Inflammatory macrophage treated with lipopolysaccharide for 1 hour (primary cell): ENCODE measurements at places on chromosomes 6 and 20.

- DNase-seq: no peak
These were observed 166.8 kb downstream of the SAMD5 start for GRCh38 chr6:147675281-147675680.

GRCh38 chr20:56631318-56631989 is 2.3 kb downstream of the TFAP2C start:
- no peak for DNase-seq

DNA sequence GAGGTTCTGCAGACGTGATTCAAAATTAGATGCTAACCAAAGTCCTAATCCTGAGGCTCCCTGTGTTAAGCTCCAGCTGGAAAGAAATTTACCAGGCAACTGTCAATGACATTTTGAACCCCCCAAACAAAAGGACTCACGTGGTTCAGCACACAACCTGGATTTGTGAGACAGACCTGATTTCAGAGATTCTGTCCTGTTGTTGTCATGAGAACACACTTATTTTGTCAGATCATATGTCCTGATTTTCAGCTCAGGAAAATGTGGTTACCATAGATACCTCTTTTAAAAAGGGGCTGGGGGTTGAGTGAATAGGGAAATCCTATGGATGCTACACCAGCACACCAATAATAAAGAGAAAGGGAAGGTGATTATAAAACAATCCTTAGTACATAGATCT is 61.6 kb downstream of the MTFR2 start:
- no peak for DNase-seq

GRCh38 chr20:35542990-35543389 is 1.1 kb downstream of the ERGIC3 start:
- no peak for DNase-seq

DNA sequence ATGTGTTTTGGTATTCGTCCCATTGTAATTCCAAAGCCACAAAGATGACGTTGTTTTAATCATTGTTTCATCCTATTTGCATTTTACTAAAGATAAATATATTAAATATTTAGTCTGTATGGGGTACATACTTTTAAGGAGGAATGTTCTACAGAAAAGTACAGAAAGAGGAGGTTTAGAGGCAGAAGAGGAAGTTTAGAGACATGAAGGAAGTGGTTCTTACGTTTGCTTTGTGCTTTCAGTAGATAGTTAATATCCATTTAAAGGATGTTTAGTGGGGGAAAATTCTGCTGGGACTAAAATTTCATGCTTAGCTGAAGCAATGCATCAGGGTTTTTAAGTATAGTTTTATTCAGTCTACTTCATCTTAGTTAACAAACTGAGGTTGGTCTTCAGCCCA is 116.6 kb downstream of the CRYBG1 start:
- no peak for DNase-seq

DNA sequence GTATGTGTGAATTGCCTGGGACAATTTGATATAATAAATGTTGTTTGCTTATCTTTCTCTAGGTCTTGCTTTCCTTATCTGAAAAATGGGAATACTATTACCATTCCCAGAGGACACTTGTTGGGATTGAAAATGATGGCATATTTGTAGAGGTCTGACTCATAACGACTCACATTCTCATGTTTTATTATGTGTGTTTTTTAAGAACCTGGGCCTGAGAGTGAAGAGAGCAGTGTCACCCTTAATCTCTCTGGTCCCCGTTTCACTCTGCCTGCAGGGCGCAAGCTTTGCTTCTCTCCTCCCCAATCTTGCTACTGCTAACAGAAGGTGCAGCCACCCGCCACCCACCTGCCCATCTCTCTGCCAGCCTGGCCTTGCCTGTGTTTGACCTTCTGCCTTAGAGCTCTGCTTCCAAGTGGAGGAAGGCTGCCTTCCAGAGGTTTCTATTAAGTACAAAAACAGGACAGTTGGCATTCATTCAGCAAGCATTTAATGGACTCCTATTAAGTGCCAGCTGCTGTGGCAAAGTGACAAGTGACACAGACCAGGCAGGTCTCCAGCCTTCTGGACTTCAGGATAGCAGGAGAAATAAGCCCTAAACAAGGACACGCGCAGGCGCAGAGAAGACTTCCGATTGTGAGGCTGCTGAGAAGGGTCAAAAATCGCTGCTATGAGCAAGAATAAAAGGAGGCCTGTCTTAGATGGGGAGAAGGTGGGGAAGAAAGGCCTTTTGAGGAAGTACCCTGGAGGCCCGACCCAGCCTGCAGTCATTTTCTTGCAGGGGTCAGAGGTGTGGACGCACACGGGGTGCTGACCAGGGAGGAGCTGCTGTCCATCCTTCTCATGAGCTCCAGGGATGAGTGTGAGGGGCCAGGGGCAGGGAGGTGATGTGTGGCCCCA is 112.5 kb downstream of the JPH2 start:
- no peak for DNase-seq

DNA sequence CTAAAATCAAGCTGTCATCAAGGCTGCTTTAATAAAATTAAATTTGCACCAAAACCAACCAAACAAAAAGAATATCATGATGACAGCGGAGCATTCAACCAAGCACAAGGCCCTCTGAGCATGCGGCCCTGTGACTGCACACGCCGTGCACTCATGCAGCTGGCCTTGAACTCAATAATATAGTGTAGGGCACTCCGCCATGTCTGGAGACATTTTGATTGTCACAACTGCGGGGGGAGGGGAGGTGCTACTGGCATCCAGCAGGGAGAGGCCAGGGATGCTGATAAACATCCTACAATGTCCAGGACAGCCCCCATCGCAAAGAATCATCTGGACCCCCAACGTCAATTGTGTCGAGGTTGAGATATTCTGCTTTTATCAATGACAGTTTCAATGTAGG is 9.7 kb downstream of the MOCS3 start:
- no peak for DNase-seq
